GM12878 (cell line): ENCODE measurements at places on chromosomes 4 and X.

DNA sequence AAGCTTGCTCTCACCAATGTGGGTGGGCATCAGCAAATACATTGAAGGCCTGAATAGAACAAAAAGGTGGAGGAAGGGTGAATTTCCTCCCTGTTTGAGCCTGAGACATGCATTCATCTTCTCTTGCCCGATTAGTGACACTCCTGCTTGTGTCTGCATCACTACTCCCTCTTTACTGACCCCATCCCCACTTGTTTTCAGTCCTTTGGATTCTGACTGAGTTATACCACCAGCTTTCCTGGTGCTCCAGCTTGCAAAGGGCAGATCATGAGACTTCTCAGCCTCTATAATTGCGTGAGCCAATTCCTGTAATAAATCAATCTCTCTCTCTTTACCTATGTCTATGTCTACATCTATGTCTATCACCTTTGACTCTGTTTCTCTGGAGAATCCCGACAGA, 47.4 kb upstream of the DYNLT3 start:
- DNase-seq: no peak
- H3K27me3 ChIP-seq: no peaks in the 10 kb centered on the region
- no peak overlapping the region for H3K4me3 ChIP-seq
- no peaks in the 10 kb centered on the region for H3K36me3 ChIP-seq
- H3K4me1 ChIP-seq: no peaks in the 10 kb centered on the region

DNA sequence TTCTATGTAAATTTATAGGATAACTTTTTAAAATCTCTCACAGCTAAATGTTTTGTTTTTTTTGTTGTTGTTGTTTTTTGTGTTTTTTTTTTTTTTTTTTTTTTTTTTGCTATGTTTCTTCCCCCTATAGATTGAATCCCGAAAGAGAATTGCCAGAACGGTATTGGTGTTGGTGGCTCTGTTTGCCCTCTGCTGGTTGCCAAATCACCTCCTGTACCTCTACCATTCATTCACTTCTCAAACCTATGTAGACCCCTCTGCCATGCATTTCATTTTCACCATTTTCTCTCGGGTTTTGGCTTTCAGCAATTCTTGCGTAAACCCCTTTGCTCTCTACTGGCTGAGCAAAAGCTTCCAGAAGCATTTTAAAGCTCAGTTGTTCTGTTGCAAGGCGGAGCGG, 4.1 kb downstream of the BRS3 start:
- DNase-seq: no peak
- H3K4me1 ChIP-seq: no peaks in the 10 kb centered on the region
- H3K27ac ChIP-seq: no peak overlapping the region
- no peak overlapping the region for H3K4me3 ChIP-seq

- H3K36me3 ChIP-seq: no peaks in the 10 kb centered on the region
- H3K4me1 ChIP-seq: no peaks in the 10 kb centered on the region
- H3K27me3 ChIP-seq: no peaks in the 10 kb centered on the region
- DNase-seq: no peak
- H3K27ac ChIP-seq: no peak overlapping the region
These were observed 664.8 kb downstream of the GRID2 start for GRCh38 chr4:92968556-92968955.

DNA sequence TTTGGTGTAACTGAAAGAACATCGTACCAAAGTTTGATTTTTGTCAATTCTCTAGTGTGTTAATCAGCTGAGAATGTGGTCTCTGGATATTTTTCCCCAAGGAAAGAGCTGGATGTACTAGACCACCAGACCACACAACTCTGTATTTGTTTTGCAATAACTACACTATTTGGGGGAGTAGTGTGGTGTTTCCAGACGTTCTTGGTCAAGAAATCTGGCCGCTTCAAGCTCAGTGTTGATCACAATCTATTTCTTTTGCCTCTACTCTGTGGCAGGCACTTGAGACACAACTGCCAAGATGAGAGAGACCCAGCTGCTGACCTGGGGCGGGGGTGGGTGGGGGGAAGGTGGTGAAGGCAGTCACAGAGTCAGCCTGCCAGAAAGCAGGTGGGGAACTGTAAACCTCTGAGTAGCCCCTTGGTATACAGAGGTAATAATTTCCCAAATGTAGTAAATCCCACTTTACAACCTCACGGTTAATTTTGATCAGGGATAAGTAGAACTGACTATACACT, 30.6 kb downstream of the PTTG2 start:
- no peaks in the 10 kb centered on the region for H3K27me3 ChIP-seq
- no peak for DNase-seq
- H3K36me3 ChIP-seq: peaks cover 2% of the 10 kb centered on the region
- H3K4me1 ChIP-seq: peaks cover 12% of the 10 kb centered on the region; the same call in 1 of the 2 replicates
- H3K4me3 ChIP-seq: no peak overlapping the region
- no peak overlapping the region for H3K27ac ChIP-seq
